ENCODE measurements at places on chromosomes 1 and 21. TPM values are rescaled to one million over a fixed set of nuclear protein-coding genes. Genes with fewer than 3 reads are reported as not detected.

DNA sequence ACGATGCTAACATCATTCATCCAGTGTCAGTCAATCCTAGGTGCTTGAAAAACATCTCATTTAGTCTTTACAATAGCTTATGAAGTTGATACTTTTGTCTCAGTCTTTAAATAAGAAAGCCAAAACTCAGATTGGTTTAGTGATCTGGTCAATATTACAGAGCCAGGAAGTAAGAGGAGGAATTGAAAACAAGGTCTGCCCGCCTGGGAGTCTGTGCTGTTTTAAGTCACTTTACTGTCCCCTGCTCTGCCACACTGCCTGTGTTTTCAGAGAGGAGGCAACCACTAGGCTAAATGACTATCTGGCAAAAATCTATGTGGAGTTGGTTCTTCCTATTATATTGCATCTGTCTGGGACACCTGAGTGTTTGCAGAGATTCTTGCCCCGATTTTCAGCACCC is 62.3 kb downstream of the ST6GALNAC3 start:
- no peak for DNase-seq

DNA sequence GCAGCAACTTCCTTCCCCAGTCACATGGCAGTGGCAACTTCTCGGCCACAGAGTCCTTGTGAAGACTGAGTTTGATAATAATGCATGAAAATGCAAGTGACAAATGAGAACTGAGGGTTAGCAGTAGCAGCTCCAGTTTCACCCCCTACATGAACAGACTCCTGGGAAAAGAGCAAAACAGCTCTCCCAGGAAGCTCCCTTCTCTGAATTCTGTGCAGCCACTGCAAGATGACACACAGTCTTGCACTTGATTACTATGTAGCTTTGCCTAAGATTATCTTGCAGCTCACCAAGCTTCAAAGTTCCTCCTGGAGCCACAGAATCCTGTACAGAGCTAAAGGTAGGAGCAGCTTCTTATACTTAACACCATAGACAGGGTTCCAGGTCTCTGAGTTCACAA is 4.7 kb downstream of the PGBD5 start:
- no peak for DNase-seq

GRCh38 chr1:67607286-67607685 is 77.7 kb upstream of the GADD45A start:
- DNase-seq = no peak

- DNase-seq = no peak
These were observed at the start of gene NCF2 for GRCh38 chr1:183590244-183591191. Gene NCF2 (minus strand): TSS chr1:183590459. CDS start chr1:183590329, 130 bp downstream.

DNA sequence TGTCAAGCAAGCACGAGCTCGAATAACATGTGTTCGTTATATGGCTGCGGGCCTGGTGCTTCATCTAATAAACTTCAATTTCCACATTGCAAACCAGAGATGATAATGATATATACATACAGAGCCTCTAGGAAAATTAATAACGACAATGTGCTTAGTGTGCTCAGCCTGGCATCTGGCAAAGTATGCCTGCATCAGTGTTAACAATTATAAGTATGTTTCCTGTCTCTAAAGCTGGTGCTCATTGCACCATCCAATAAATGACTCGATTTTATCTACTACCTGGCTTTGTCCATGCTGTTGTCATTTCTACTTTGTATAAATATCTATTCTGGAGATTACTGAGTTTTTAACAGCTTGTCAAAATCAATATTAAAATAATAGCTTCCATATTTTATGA is 1402.6 kb downstream of the MRPL39 start:
- DNase-seq = no peak

DNA sequence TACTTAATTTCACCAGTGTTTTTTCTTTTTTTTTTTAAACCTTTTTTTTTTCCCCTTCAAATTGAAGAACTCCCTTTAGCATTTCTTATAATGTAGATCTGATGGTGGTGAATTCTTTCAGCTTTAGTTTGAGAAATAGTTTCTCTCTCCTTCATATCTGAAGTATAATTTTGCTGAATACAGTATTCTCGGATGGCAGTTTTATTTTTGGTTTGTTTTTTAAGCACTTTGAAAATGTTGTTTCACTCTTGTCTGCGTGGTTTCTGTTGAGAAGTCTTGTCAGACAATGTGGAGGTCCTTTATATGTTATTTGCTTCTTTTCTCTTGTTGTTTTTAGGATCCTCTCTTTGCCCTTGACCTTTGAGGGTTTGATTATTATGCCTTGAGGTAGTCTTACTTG is 135.1 kb downstream of the RPS6KC1 start:
- DNase-seq = no peak

- no peak for DNase-seq
These were observed 17.1 kb upstream of the EPHA2 start for GRCh38 chr1:16172964-16173446.

- no peak for DNase-seq
These were observed 11.8 kb downstream of the ACOT11 start for GRCh38 chr1:54559771-54560231.

DNA sequence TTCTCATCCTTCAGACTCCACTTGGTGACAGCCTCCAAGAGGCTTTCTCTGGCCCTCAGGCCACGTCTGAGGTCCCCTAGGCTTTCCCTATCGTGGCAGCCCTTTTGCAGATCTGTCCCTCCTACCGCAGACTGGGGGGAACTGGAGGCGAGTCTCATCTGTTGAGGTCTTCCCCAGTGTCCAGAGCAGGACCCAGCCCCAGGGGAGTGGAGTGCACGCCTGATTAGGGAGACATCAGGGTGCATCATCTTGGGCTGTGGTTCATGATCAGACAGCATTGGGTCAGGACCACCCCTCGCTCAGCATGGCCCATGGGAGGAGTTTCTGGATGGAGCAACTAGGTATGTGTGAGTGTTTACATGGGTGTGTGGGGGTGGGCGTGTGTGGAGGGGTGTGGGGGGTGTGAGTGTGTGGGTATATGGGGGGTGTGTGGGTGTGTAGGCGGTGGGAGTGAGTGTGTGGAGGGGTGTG is 8.5 kb upstream of the MATN1 start:
- DNase-seq = no peak

- DNase-seq = no peak
These were observed 1.1 kb upstream of the C2CD2 start for GRCh38 chr21:41954654-41955499.

GRCh38 chr1:79688932-79689331 is 682.4 kb upstream of the ADGRL4 start:
- DNase-seq = no peak

DNA sequence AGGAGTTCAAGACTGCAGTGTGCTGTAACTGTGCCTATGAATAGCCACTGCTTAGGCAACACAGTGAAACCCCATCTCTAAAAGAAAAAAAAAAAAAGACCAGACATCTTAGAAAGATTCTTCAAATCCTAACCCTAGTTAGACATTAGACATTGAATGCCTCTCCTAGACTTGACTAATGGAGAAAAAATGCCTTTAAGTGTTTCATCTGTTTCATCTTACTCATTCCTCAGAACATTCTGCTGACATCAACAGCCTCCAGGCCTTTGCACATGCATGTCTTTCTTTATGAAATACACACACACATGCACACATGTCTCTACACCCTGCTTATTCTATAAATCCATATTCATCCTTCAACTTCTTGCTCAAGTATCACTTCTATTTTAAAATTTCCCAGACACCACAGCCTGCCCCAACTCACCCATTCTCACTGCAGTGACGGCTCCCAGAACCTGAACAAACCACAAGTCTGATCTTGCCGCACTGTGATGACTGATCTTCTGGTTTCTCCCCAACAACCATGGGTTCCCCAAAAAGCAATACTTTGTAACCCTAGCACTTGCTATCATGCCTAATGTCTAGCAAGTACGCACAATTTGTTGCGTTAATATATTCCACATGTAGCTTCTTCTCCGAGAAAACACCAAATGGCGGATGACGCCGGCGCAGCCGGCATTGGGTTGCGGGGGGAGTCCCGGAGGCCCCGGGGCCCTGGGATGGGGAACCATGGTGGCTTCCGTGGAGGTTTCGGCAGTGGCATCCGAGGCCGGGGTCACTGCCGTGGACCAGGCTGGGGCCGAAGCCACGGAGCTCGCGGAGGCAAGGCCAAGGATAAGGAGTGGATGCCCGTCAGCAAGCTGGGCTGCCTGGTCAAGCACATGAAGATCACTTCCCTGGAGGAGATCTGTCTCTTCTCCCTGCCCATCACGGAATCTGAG is 37.4 kb downstream of the LRRC52 start:
- DNase-seq = no peak

- DNase-seq = no peak
These were observed 115.5 kb upstream of the IRF2BP2 start for GRCh38 chr1:234725177-234726132.

GRCh38 chr21:42657676-42658319 is 4.4 kb downstream of the PDE9A start:
- DNase-seq = no peak

- no peak for DNase-seq
These were observed 20.0 kb downstream of the CACNA1E start for GRCh38 chr1:181503171-181503810.

DNA sequence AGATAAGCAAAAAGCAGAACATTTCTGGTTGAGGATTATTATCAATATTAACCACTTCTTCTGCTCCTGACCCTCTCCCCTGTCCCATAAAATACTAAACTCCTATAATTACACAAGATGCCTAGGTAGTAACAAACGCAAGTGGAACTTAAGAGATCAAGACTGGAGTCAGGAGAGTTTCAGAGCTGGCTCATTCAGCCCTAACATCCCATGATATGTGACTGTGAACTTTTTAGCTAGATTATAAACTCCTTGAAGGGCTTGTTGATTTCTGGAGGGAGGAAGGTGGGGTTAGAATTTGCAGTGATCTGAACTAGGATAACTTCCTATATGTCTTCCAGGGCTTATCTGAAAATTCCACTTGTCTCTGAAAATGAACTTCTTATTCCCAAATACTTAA is 130.6 kb downstream of the TGFB2 start:
- no peak for DNase-seq

DNA sequence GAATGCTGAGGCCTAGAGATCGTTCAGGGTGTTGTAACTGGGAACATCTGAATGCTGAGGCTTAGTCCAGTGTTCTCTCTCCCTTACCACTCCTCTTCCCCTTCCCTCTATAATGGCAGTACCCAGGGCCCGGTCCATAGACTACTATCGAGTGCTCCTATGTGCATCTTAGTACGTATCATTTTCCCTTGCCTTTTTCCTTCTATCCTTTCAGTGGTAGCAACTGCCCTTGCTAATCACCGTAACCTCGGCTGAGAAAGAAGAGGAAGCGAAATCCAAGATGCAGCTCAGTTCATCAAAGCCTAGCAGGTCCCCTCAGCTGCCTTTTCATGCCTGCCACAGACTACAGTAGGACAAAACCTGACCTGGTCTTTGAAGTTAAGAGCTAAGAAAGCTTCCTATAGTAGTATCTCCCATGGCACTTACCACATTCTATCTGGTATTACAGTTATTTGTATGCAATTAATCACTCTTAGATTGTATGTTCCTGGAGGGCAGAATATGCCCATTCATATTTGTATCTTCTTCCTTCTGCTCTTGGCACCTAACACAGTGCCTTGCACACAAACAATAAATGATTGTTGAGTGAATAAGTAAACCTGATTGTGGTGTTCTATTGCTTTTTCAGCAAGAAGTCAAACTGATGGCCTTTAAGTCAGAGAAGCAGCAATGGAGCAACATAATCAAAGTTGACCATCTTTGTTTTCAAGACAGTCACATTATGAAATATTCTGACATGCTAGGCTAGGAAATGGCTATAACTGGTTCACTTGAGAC is 22.4 kb downstream of the CNIH4 start:
- no peak for DNase-seq

DNA sequence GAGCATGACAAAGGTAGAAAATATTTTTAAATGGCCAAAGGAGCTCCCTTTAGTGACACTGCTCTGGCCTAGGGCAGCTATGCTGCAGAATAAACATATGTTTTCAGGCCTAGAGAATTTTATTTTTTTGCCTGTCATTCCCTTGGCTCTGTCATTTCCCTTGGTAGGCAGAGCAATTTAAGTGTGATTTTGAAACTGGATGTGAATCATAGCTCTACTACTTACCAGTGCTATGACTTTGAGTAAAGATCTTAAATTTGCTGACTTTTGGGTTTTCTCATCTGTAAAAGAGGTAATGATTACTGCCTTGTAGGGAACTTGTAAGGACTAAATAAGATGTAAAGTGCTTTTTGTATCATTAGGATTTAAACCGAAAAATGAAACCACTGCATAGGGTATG is 189.0 kb upstream of the ZRANB2 start:
- DNase-seq = no peak

DNA sequence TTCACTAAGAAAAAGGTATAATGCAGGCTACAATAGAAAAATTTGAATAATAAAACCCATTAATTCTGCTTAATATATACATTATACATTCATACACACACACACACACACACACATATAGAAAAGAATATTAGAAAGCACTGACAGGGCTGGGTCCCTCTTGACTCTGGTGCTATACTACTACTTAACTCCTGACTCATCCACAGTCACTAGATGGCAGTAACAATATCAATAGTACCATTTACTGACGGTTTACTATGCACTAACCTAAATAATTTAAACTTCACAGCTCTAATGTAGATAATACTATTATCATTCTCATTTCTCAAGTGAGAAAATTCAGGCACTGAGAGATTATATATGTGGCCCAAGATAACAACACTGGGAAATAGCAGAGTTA is 87.5 kb downstream of the COP1 start:
- DNase-seq = no peak

GRCh38 chr1:203686091-203686632 is 59.5 kb downstream of the ATP2B4 start:
- DNase-seq = no peak

GRCh38 chr1:119040489-119040888 is 52.3 kb upstream of the TBX15 start:
- no peak for DNase-seq

DNA sequence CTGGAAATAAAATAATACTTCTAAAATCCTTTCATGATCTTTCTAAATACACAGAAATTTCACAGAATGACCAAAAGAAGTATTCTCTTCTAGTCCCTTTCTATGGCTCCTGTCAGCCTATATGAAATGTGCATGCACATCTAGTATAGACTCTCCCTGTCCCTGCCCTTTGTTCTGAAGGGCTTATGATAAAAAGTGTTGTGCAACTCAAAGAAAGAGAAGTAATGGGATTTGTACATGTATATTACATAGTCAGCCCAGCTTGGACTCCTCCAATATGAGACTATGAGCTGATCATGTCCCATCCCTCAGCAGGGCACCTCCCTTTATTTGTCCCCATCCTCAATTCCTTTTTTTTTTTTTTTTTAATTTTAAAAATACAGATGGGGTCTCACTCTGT is 42.1 kb upstream of the LAX1 start:
- no peak for DNase-seq

- no peak for DNase-seq
These were observed 9.5 kb upstream of the TMEM61 start for GRCh38 chr1:54970901-54971300.

Gene CFHR2
- polyA plus RNA-seq = not detected

Gene CFHR4
- not detected for polyA plus RNA-seq

Gene S100A7
- polyA plus RNA-seq = 0.55 TPM

Gene ASCL5
- 0.08 TPM for polyA plus RNA-seq

Gene RIMS3
- polyA plus RNA-seq = 1.7 TPM

Gene PGLYRP4
- not detected for polyA plus RNA-seq

Gene EDARADD
- polyA plus RNA-seq = 5.9 TPM

Gene MIXL1
- 0.24 TPM for polyA plus RNA-seq

Gene HDAC1
- 173 TPM for polyA plus RNA-seq

All from left renal cortex interstitium (tissue), 4 donors.